ENCODE measurements at places on chromosomes 1 and 21.

GRCh38 chr1:235673981-235674380 is 24.4 kb upstream of the GNG4 start:
- DNase-seq = no peak

GRCh38 chr1:24754229-24754628 is 9.0 kb downstream of the CLIC4 start:
- peak; percentile 39 for DNase-seq

- peak; percentile 17 for DNase-seq
These were observed 171.2 kb upstream of the NR5A2 start for GRCh38 chr1:199856216-199856780.

GRCh38 chr1:209053587-209053986 is 529.9 kb upstream of the CAMK1G start:
- no peak for DNase-seq

Data from iris pigment epithelial cell (primary cell).